NCI-H1092 treated with DMSO at 0.1 percent for 48 hours (cell line): ENCODE measurements at places on chromosomes 16 and 17.

GRCh38 chr16:74666010-74666421, 661 bp downstream of the RFWD3 start:
- no peak for DNase-seq

- no peak for DNase-seq
These were observed 55.9 kb downstream of the DYNLRB2 start for GRCh38 chr16:80596507-80597207.

- DNase-seq, result peak; percentile 100
These were observed 430 bp upstream of the KATNB1 start for GRCh38 chr16:57734925-57735754.

DNA sequence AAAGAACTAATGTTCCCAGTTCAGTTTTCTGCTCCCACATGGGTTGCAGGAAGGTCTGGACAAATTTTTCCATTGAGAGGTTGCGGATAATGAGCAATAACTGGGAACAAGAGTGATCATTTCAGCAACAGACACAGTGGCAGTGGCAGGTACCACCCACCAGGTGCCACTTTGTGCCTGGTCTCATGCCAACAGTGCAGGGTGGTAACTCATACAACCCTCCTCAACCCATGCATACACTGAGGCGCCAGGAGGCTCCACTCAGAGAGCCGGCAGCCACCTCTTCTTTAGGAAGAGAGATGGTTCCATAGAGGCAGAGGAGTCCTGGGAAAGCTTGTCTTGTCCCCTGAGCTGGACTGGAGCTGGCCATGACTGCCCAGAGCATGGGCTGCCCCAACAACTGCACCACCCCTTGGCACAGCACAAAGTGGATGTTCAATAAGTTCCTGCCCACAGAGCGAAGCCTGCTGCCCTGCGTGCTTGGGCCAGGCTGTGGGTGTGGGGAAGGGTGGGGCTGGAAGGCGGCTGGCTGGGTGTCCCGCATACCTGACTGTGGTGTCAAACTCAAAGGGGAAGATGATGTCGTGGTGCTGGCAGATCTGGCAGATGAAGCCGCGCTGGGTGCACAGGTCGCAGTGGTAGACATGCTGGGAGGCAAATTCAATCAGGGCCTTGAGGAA, 6.4 kb upstream of the ARHGAP27 start:
- no peak for DNase-seq

- DNase-seq, result no peak
These were observed 220.6 kb downstream of the HS3ST4 start for GRCh38 chr16:25912321-25912720.

- no peak for DNase-seq
These were observed 13.1 kb downstream of the SLC47A2 start for GRCh38 chr17:19703106-19703827.

GRCh38 chr17:19448341-19449268, 37.6 kb downstream of the RNF112 start:
- no peak for DNase-seq

DNA sequence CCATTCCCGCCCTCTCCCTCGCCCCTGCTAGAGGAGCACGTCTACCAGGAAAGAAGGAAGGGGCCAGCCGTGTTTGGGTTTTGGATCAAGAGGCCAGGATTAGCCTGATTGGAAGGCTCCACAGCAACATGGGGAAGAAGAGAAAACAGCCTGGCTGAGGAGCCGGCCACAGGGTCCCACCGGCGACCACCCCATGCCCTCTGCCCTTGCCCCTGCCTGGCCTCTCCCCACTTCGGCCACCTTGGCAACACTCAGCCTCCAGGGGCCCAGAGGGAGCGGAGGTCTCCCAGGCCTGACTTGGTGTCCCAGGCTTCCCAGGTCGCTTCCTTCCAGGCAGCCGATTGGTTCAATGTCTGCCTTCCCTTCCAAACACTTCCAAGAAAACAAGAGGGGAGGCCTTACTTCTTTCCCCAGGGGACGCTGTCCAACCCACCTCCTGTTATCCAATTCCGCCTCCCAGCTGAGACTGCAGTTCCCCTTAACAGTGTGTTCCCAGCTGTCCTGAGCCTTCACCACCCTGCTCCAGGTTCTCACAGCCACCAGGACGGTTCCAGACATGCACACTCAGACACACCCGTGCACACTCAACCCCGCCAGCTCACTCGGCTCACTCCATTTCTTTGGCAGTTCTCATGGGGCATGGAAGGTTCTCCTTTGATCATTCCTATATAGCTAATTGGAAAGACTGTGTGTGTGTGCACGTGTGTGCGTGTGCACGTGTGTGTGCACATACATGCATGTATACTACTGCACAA, 65.4 kb downstream of the RBFOX3 start:
- DNase-seq, result no peak

- no peak for DNase-seq
These were observed 532 bp downstream of the KDM6B start for GRCh38 chr17:7834542-7834956.

GRCh38 chr17:27477050-27477888, 21.0 kb downstream of the KSR1 start:
- no peak for DNase-seq

DNA sequence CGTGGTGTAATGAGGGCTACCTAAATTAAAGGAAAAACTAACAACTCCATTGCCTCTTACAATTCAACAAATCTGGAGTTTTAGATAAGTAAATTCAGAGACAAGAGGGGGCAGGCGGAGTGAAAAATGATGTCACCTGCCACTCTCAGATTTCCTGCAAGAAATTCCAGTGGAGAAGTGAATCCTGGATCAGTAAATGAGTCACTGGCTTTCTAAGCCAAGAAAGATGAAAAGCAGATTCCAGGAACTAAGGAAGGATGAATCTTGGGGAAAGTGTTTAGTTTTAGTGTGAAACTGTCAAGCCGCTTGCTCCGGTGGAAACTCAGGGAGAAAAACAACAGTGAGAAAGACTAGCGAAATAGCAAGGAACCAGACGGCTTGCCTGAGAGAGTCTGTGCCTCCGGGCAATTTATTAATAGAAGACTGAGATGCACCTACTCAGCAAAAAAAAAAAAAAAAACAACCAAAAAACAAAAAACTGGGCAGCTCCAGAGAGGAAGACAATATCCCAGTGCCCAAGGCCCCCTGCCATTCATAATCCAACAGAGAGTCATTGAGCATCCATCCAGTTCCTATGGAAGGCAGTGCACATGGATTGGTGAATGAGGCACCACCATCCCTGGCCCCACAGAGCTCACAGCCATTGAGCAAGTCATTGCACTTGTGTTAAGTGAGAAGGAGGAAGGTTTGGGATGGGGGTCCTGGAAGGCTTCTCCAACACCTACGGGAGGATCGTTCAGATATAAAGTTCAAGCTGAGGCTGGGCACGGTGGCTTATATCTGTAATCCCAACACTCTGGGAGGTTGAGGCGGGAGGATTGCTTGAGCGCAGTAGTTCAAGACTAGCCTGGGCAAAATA, 12.1 kb upstream of the RIPOR1 start:
- DNase-seq, result no peak

DNA sequence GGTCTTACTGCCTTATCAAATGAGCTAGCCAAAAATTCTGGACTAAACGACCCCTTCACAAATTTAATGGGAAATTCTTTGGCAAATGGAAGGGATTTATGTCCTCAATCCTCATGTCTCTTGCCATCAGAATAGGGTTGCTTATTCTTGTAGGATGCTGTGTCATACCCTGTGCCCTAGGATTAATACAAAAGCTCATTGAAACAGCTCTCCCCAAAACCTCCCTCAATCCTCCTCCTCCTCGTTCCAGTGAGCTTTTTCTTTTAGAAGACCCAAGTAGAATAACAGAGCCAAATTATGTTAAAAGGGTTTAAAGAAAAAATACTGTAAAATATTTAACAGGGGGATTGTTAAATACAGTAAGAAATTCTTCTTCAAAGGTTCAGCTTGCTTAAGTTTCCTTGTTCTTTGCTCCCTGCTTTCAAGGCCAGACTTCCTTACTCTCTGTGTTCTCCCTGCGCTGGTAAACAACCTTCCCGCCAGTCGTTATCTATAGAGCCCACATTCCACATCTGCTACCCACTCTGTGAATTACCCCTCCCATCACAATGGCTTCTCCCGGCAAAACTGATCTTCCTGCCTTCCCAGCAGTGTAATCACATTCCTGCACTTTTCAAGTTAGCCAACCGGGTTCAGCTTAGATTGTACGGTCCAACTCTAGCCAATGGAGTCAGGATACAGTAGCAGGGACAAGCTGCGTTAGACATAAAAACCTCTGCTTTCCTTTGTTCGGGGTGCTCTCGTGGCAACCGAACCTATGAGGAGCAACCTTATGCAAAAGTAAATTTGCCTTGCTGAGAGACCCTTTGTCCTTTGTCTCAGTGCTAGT, 9.7 kb downstream of the HPR start:
- DNase-seq, result no peak

GRCh38 chr16:20380782-20381181, 23.8 kb downstream of the PDILT start:
- no peak for DNase-seq

DNA sequence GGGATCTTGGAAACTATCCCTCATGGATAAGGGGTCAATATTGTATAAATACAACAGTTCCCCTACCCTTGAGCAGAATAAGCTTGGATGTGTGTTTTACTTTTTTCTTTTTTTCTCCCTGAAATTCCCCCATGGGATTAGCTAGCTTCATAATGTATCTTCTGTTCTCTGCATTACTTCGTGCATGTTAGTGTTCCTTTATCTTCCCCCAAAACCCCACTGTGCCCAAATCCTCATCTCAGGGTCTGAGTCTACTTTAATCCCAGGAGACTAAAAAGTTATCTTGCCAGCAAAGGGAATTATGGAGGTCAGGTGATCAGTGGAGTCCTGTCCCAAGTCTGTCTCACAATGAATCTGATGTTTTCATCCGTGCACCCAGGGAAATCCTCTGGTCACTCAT, 217.5 kb upstream of the CNTNAP4 start:
- no peak for DNase-seq

DNA sequence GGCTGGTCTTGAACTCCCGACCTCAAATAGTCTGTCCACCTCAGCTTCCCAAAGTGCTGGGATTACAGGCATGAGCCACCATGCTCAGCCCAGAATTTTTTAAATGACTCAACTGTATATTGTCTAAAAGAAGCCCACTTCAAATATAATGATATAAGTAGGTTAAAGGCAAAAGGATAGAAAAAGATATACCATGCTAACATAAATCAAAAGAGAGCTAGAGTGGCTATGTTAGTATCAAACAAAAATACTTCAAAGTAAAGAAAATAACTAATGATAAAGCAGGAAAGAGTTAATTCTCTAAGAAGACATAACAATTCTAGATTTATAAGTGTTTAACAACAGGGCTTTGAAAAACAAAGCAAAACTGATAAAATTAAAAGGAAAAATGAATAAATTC, 13.3 kb upstream of the MPO start:
- no peak for DNase-seq

GRCh38 chr17:70905796-70906195, 736.5 kb downstream of the KCNJ2 start:
- DNase-seq, result no peak

DNA sequence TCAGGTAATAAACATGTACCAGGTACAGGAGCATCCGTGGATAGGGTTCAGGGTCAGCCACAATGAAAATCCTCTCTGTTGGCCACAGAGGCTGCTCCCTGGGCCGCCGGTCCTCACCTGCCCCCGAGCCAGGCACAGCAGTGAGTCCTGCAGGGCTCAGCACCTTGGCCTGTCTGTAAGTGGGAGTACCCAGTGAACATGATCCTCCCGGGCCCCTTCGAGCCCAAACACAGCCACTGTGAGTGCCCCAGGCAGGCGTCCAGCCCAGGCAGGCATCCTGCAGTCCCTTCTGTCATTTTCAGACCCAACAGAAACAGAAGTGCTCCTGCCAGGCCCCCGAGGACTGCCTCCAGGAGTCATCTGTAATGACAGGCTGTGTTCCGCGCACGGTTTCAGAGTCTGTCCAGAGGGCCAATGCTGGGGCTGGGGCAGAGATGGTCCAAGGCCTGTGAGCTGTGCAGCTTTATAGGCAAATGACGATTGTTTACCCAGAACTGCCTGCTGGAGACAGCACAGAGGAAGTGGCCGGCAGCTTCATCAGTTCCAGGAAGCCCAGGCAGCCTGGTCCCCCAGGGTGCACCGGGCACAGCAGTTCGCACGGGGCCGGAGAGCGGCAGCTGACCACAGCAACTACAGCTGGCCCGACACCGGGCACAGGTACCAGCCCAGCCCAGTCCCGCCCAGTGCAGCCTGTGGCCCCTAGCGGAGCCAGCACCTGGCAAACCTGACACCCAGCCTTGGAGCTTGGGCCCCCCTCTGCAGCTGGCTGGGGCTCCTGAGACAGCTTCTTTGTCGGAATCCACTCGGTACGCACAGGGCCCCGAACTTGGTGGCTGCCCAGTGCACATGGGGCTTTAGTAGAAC, 13.2 kb downstream of the SLC7A5 start:
- DNase-seq, result no peak

GRCh38 chr16:84898447-84898846, 78.7 kb downstream of the CRISPLD2 start:
- DNase-seq, result no peak

GRCh38 chr16:50535506-50536257, 12.5 kb upstream of the NKD1 start:
- DNase-seq, result no peak

GRCh38 chr16:81445143-81445961, 744 bp downstream of the CMIP start:
- DNase-seq, result peak; percentile 42

DNA sequence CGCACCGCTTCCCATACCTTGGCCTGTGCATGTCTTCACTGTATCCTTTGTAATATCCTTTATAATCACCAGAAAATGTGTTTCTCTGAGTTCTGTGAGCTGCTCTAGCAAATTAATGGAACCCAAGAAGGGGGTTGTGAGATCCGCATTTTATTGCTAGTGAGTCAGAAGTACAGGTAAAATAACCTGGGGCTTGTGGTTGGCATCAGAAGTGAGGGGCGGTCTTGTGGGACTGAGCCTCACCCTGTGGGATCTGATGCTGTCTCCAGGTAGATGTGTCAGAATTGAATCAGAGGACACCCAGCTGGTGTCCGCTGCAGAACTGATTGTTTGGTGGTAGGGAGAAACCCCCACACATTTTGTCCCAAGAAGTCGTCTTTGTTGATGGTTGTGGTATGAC, 382.4 kb downstream of the SNX29 start:
- DNase-seq, result no peak

- no peak for DNase-seq
These were observed 79.8 kb downstream of the ZNF423 start for GRCh38 chr16:49776085-49776595.

- DNase-seq, result peak; percentile 62
These were observed 1.2 kb downstream of the GRB2 start for GRCh38 chr17:75404223-75404730.

DNA sequence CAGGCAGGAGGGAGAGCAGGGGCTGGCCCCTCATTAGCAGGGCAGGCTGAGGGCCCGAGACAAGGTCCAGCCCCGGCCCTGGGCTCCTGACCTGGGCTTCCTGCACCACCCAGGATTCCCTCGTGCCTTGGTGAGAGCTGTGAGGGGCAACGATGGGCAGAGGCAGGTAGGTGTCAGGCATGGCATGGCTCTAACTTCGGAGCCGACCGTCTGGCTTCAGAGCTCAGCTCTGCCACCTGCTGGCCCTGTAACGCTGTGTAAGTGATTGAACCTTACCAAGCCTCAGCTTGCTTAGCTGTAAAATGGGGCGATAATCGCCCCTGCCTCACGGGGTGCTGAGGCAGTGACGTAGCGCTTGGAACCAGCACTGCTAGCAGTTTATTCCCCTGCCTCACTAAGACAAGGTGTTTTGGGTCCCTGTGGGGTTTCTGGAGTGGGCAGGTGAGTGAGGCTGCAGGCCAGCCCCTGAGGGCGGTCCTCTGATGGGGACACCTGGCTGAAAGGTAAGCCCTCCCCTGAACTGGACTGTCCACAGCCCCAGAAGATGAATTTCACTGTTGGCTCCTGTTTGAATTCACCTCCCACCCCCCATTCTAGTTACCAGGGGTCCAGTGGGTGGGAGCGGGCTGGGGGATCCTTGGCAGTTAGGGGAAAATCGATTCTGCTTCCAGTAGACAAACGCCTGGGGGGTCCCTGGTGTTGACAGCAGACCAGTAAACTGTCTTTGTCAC, 184.8 kb upstream of the GSE1 start:
- DNase-seq, result peak; percentile 43
